Epithelial cell of esophagus (primary cell): ENCODE measurements at places on chromosomes 11 and 22.
A peak's percentile ranks its signal among the peaks of the same experiment; 100 is the strongest.

DNA sequence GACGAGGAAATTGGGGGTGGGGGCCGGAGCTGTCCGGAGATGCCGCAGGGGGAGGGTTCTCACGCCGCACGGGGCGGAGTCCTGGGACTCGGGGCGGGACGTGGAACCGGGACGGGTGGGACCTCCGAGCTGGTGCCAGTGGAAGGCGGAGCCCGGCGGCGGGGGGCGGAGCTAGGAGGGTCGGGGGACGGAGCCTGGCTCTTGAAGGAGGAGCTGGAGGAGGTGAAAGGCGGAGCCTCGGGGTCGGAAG lies 271 bp downstream of the FKBP2 start:
- DNase-seq: peak; percentile 100

DNA sequence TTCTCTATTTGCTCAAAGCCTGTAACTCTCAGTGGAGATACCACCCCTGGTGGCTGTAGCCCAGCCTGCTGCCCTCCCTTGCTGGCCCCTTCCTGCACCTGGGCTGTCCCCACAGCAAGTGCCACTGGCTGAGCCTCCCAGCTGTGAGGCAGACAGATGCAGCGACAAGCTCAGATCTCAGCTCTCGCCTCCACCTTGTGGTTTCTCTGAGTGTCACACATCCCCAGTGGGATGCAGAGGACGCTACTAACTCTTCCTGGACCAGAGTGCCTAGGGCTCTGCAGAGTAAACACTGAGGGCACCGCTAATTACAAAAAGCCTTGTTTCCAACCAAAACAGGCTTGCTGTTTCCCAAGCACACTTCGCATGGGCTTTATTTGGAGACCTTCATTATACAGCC lies 8.9 kb downstream of the YPEL1 start:
- DNase-seq: peak; percentile 52

DNA sequence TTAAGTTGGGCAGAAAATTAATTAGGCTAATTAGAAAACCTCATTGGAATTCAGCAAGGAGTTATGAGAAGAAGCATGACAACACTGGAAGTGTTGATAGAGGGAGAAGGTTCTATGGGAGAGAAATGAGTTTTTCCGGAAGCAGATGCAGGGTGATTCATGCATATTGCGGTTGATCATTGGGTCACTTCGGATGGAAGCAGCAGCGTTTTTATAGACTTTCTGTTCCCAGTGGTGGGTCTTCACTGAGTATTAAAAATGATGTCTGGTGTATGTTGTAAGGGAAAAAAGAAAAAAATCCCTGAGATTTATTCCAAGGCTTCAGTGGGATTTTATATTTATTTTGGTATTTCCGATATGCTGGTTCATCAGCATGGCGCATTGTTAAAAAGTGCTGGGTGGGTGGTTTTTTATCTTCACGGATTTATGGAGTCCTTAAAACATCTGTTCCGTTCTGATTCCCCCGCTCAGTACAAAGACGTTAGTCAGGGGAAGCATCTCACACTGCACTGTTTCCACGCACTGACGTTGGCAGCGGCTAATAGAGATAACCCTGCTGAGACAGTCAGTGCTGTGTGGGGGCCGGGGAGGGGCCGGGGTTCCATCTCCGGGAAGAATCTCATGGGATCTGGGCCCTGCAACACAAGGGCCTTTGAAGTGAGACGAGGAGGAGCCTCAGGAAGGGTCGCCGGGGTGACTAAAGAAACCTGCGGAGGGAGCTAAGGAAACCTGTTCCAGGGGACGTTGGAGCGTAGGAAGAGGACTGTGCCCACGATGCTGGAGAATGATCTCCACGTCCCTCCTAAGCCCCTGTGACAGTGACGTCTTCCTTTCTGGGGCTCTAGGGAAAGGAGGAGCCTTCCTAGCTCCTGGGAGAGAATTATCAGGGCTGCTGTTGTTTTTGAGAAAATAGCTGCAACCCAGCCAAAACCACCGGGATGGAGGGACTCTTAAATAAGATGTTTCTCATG lies 390.0 kb downstream of the NTM start:
- DNase-seq: no peak

- no peak for DNase-seq
These were observed 450.0 kb downstream of the MIAT start for GRCh38 chr22:27107386-27107785.

DNA sequence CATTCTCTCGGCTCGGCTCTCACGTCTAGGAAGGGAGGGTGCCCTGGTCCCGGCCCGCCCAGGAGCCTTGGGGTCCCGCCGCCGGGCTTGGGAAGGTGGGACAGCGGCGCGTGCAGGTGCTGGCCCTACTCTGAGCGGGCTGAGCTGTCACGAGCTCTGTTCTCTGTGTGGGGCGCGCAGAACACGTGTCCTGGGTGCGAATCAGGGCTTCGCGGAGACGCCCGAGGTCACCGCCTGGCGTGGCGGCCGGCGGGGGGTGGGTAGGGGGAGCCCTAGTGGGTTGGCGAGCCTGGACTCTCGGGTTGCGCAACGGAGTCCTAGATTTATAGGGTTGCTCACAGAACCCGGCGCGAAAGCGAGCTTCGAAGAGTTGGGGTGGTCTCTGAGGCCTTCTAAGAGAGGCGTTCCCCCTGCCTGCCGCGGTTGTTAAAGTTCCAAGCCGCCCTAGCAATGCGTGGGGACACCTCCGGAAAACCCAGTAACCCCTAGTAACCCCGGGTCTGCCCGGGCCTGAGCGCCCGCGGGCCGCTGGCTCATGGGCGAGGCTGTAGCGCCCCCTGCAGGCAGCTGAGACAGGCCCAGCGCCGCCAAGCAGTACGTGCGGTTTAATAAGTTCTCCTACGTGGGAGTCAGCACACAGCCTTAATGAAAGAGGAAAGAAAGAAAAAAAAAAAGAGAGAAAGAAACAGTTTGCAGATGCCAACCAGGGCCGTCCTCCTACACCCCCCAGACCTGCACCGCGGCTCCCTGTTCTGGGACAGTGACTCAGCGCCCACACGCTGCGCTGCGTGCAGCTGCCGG lies 2.7 kb downstream of the ADM start:
- DNase-seq: peak; percentile 94

- peak; percentile 74 for DNase-seq
These were observed 228.2 kb upstream of the ZC3H12C start for GRCh38 chr11:109864834-109865547.

GRCh38 chr11:19651653-19652052 lies 61.0 kb upstream of the NAV2 start:
- DNase-seq: no peak

DNA sequence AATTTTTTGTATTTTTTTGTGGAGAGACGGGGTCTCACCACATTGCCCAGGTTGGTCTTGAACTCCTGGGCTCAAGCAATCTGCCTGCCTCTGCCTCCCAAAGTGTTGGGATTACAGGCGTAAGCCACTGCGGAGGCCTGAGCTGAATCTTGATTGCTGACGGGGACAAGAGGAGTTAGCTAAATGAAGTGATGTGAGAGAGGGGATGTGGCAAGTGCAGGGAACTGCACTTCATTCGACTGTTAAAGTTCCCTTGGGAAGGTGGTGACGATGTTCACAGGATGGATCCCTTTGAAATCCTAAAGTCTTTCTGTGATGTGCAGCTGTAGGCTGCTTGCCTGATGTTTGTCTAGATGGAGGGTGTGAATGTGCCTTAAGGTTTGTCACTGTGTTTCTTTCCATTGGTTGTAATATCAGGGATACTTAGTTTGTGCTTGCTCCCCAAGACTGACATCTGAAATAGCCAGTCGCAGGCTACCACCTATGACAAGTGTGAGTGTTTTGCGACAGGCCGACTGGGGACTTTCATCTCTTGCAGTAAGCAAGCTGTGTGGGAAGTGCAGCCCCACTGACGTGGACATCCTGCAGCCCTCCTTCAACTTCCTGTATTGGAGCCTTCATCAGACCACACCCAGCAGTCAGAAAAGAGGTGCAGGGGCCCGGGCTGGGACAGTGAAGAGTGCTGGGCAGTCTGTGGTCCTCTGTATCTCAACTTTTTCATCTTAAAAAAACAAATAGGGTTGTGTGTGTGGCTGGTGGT lies 19.6 kb upstream of the CCDC134 start:
- DNase-seq: peak; percentile 33

DNA sequence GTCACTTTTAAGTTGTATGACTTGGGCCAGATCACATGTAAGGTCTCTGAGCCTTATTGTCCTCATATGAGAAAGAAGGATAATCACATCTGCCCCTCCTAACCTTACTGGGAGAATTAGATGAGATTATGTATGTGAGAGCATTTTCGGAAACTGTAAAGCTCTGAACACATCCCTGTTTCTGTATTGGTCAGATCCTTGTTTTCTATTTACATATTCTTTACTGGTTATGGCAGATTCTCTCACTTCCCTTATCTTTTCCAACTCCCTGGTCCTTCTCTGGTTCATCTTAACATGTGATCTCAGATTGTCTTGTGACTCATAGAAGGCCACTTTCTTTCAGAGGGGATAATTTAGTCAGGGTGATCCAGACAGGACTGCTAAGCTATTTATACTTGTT lies 41.8 kb downstream of the CCDC81 start:
- DNase-seq: peak; percentile 20

DNA sequence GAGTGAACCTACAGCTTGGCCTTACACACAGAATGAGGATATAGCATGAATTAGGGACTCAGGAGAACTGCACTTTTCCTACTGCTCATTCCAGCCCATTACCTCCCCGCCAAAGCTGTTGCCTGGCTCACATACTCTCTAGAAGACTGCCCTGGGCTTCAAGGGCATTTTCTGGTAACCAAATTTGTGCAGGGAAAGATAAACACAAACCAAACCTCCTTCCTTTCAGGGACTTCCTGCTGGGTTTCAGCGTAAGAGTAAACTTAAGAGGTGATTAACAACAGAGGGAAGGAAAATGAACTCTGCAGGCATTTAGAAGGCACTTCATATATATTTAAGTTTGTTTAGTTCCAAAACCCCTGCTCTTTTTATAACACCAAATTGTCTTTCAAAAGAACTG lies 194.9 kb downstream of the SWAP70 start:
- DNase-seq: no peak

- DNase-seq: no peak
These were observed 10.9 kb downstream of the SMCO4 start for GRCh38 chr11:93532281-93532789.

- peak; percentile 38 for DNase-seq
These were observed 295.1 kb upstream of the PLET1 start for GRCh38 chr11:112555491-112556364.

DNA sequence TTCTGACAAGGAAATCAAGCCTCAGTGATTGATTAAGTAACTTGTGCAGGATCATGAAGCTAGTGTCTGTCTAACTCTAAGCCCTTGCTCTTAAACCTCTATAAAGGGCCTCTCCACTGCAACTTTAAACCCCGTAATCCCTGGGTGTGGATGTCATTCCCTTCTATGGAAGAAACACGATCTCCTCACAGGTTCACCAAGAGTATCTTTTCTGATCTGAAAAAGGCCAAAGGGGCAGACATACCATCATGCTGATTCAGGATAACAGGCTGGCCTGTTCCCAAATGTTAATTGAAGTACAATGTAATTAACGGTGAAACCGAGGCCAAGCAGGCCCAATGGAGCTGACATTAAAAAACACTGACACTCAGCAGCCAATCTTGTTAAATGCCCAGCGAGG lies 17.1 kb downstream of the TTC12 start:
- DNase-seq: no peak

- no peak for DNase-seq
These were observed 110.5 kb downstream of the KCNQ1 start for GRCh38 chr11:2555336-2555735.

- no peak for DNase-seq
These were observed 437.8 kb downstream of the DYNC2H1 start for GRCh38 chr11:103547024-103547423.

- DNase-seq: no peak
These were observed 64.7 kb upstream of the APOA1 start for GRCh38 chr11:116901964-116902688.

GRCh38 chr11:127656116-127656836 lies 655.7 kb upstream of the KIRREL3 start:
- DNase-seq: no peak

- peak; percentile 73 for DNase-seq
These were observed 21.7 kb downstream of the SLC43A1 start for GRCh38 chr11:57493507-57494503.

DNA sequence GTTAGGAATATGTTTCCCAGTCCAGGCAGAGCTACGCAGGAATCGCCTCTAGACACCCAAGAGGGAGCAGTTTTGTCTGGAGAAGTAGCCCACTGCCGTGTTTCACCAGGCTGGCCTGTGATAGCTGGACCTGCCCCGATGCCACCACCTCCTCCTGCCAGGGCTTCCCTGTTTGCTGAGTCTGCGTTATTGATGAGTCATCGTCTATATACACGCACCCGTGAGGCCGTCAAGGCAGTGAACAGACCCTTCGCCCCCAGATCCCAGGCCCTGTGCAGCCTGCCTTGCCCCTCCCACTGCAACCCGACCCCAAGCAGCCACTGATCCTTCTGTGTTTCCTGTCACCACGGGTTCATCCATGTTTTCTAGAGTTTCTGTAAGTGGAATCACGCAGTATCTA lies 141.9 kb downstream of the IGLL1 start:
- DNase-seq: no peak
